Myocyte (in vitro differentiated cells): ENCODE measurements at places on chromosomes 5 and 9. TPM values are rescaled to one million over a fixed set of nuclear protein-coding genes. Genes with fewer than 3 reads are reported as not detected.

DNA sequence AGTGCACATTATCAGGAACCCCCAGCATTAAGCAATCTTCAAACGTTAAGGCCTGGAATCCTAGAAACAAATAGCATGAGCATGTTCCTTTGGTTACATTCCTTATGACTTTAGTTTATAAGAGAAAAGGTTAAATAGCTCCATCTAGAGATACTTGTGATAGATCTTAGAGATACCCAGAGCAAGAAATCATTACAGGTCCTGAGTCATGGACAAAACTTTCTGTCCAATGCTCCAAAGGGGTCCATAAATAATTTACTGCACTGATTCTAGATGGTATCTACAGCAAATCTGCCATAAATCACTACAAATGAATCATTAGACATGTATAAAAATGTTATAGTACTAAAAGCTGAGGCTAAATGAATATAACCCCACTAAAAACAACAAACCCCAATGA lies 139.6 kb downstream of the HTR1A start:
- no peak for DNase-seq

- DNase-seq, result no peak
Measured at GRCh38 chr5:172172912-172173563, 15.0 kb downstream of the STK10 start.

Gene MAP1B
- total RNA-seq, result 60.3 and 113 TPM in 2 replicates

DNA sequence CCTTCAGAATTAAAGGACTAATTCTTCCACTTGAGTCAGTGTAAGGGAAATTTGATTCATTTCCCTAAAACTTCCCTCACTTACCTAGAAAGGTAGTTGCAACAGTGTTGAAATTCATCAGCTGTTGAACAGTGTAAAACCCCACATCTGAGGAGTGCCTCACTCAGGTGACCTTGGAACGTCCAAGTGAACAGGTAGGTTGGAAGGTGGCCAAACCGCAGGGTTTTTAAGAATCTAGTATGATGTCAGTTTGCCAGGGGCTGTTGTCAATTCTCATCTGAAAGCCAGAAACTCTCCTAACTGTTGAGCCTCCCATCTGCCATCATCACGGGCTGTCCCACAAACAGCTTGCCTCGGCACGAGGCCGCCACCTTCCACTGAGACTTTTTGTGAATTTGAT lies 105.7 kb downstream of the TMEM174 start:
- no peak for DNase-seq

DNA sequence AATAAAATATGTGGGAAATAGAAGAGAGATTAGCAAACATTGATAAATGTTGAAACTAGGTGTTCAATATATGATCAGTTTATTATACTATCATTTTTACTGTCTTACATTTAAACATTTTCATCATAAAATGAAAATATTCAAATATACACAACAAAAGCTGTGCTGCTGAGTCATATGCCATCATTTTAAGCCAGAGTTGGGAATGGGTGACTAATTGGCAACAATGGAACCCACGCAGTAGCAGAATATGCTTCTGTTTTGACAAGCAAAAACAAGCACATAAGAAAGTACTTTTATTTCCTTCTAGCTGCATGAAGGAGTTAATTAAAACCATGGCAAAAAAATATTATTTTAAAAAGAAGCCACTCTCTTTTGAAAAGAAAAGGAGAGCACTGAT lies 340.0 kb upstream of the EDIL3 start:
- peak; percentile 37 for DNase-seq

Gene NSMF
- total RNA-seq, result 53.9 and 69.9 TPM in 2 replicates

GRCh38 chr5:150553911-150554310 lies 46.0 kb downstream of the NDST1 start:
- DNase-seq, result no peak

GRCh38 chr9:135253305-135254004 lies 166.0 kb downstream of the OLFM1 start:
- DNase-seq, result no peak

GRCh38 chr9:129323999-129324553 lies 146.0 kb upstream of the IER5L start:
- no peak for DNase-seq

DNA sequence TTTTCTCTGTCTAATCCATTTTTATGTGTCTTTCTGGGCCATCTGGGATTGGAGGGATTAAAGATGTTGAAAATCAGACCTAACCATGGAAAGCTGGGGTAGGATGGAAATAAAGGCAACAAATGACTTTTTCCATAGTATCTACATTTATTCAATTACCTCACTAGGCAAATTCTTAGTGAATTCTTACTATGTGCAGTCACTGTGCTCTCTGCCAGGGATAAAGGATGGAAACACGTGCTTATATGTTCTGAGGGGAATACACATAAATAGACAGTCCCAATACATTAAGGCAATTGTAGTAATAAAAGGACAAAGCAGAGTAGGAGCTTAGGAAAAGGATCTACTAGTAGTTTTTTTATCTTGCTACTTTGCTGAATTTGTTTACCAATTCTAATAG lies 214.2 kb downstream of the PRR16 start:
- DNase-seq, result no peak

DNA sequence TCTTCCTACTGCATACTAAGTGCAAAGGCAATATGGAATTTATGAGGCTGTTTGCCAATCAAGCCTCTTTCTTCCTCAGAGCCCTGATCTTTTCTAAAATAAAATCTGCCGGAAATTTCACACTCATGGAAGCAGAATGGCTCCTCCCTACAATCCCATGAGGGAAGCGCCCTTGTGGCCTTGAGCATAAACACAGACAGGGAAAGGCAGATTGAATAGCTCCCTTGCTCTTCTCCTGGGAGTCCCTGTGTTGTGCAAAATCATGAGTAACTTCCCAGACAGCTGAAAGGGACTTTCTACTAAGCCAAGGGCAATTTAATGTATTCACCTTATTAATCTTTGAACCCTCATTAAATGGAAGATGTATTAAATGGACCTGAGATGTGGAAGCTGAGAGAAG lies 226.1 kb upstream of the PIK3R1 start:
- peak; percentile 45 for DNase-seq

Gene PITX1
- 2.9 and 5.5 TPM in 2 replicates for total RNA-seq

- no peak for DNase-seq
Measured at GRCh38 chr5:114467729-114468128, 105.9 kb downstream of the KCNN2 start.

Gene WHRN
- total RNA-seq, result 1.7 and 1.9 TPM in 2 replicates

- DNase-seq, result peak; percentile 74
Measured at GRCh38 chr9:69324549-69325401, at the start of gene ENTREP1. ENTREP1 (plus strand) TSS chr9:69325215; CDS start chr9:69325310, 95 bp downstream.

- DNase-seq, result no peak
Measured at GRCh38 chr5:73642344-73642743, 16.3 kb downstream of the ARHGEF28 start.

DNA sequence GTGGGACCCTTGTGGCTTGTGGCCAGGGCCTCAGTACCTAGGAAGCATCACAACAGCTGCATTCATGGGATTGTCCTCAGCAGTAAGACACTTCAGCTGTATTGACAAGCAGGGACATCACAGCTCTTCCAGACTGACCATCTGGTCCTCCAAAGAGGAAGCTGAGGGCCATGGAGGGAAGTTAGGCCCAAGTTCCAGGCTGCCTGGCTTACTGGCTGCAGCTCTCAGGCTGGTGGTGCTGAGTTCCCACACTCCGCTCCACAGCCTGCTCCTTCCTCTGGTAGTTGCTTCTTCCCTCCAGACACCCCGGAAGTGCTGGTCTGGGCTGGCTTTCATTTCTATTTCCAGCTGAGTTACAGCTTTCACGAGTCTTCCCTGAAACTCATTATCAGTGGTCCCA lies 5.7 kb upstream of the STING1 start:
- DNase-seq, result no peak

Gene SUSD1
- 3.3 and 7.1 TPM in 2 replicates for total RNA-seq

DNA sequence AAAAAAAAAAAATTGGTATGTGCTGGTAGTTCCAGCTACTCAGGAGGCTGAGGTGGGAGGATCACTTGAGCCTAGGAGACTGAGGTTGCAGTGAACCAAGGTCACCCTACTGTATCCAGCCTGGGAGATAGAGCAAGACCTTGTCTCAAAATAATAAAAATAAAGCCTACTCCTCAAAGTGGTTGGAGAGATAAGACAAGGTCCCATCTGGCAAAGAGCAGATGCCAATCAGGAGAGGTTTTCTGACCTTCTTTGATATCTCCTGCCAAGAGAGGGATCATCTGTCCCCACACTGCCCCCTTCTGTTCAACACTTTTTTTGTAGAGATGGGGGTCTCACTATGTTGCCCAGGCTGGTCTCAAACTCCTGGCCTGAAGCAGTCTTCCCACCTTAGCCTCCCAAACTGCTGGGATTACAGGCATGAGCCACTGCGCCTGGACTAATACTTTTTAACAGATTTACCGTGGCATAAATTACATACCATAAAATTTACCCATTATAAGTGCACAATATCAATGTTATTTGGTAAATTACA lies 64.7 kb downstream of the SH3PXD2B start:
- no peak for DNase-seq

DNA sequence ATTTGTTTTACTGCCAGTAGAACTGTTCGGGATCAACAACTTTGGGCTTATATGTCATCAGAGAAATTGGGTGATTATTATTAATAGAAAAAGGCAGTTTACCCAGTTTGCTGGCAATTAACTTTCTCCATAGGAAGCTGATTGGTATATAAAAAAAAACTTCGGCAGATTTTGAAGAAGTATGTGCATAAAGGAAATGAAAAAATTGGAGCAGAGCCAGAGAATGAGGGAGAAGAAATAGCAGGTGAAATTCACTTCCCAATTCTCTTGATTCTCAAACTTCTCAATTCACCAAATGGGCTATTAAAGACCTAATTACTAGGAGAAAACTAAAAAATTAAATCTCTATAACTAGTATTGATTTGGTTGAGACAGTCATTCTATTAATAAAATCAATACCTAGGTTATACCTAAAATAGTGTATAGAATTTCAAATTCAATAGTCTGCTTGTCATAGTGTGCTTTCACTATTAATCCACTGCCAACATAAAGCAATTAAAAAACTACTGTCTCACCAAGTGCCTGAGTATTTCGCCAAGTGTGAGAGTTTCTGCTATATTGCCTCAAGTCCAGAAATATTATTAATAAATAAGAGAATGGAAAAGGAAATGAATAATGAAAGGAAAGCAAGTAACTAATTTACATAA lies 47.5 kb downstream of the STX17 start:
- no peak for DNase-seq

Gene SEMA6A
- 0.27 and 0.99 TPM in 2 replicates for total RNA-seq

- DNase-seq, result peak; percentile 92
Measured at GRCh38 chr9:96875461-96876142, 21.3 kb upstream of the ZNF782 start.

Gene COQ4
- 27.2 and 40.4 TPM in 2 replicates for total RNA-seq

Gene SELENOP
- 45.9 and 84.9 TPM in 2 replicates for total RNA-seq

GRCh38 chr5:137442660-137443059 lies 56.5 kb downstream of the SPOCK1 start:
- no peak for DNase-seq

Gene CD14
- 0.21 and 0.64 TPM in 2 replicates for total RNA-seq

Gene ANKRD18A
- 0.24 and 0.73 TPM in 2 replicates for total RNA-seq

Gene ZFP62
- total RNA-seq, result 12.9 and 20.1 TPM in 2 replicates

- no peak for DNase-seq
Measured at GRCh38 chr5:10849278-10849677, 88.2 kb upstream of the DAP start.

- DNase-seq, result no peak
Measured at GRCh38 chr5:180119031-180119902, 47.7 kb upstream of the RNF130 start.

GRCh38 chr9:5493679-5494511 lies 16.4 kb upstream of the PDCD1LG2 start:
- peak; percentile 81 for DNase-seq

Gene EGFL7
- 6.0 and 7.0 TPM in 2 replicates for total RNA-seq

GRCh38 chr5:40317023-40317422 lies 362.7 kb upstream of the PTGER4 start:
- no peak for DNase-seq

Gene PTPA
- total RNA-seq, result 99.5 and 144 TPM in 2 replicates

DNA sequence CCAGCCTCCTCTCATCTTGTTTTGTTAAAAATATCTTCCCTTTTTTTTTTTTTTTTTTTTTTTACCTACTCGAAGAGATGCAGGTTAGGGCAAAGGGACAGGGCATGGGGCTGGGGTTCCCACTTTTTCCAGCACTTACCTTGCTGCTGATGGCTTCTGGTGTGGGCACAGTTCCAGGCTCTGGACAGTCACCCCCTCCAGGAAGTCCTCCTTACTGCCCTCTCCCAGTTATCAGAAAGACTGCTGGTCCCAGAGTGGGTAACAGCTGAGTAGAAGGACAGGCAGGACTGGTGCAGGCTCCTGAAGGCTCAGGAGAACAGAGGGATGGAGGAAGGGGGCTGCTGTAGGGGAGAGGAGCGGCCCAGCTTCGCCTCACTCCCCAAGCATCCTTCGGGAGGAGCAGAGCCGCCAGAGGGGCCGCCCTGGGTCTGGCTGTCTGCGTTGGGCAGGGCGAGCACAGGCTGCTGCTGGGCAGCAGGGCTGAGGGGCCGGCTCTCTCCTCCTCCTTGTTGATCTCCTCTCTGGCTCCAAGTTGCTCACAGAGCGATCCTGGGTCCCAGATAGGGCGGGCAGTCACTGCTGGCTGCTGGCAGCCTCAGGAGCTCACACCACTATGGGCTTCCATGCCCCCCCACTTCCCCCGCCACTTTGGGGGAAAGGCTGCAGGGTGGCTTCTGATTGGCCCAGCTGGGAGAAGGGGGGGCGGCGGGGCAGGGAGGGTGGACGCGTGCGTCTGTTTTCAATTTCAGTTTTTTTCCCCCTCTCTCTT lies at the start of gene PDGFRB:
Gene PDGFRB (minus strand): TSS at position 588 of the 769 bp plus-strand sequence. CDS start 18,798 bp downstream, outside the sequence.
- DNase-seq, result peak; percentile 79

GRCh38 chr5:40413743-40414142 lies 266.0 kb upstream of the PTGER4 start:
- no peak for DNase-seq

DNA sequence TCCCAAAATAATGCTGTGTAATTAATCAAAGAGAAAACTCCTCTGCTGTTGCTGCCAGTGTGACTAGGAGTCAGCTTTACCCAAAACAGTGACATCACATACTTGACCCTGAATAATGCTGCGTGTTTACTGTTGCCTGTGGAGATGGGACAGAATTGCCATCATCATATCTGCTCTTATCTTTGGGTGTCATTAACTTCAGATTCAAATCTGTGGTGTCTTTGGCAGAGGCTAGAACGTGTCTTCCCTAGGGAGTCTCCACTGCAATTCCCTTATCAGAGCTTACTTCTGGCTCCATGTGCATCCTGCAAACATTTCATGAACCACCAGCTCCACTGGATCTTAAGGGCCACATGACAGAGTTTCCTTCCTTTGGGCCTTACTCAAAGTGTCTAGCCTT lies 88.9 kb upstream of the MRPS30 start:
- DNase-seq, result no peak

Gene AOPEP
- 213 and 291 TPM in 2 replicates for total RNA-seq

DNA sequence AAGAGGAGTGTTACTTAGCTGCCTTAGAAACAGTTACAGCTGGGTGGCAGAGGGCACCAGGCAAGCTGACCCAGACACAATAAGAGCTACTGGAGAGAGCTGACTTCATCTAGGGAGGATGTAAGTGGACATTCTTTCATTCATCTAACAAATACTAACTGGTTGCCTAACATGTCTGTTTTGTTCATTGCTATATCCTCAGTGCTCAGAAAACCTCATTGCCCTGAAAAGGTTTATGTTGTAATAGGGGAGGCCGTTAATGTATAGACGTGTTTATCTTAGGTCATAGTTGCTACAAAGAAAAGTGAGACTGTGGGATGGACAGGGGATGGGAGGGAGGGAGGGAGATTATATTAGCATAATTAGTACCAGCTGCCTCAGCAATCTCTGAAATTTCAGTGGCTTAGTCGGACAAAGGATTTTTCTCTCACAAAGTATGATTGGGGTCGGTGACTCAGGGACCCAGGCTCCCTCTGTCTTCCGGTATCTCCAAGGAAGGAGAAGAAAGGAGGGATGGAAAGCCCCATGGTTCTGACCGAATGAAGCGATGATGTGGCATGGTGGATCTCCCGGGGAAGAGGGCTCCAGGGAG lies 2.6 kb upstream of the SNX18 start:
- peak; percentile 55 for DNase-seq

Gene SIMC1
- total RNA-seq, result 3.2 and 7.8 TPM in 2 replicates

GRCh38 chr5:100860407-100860806 lies 42.7 kb downstream of the ST8SIA4 start:
- no peak for DNase-seq
